ENCODE measurements at places on chromosomes 4 and X.

DNA sequence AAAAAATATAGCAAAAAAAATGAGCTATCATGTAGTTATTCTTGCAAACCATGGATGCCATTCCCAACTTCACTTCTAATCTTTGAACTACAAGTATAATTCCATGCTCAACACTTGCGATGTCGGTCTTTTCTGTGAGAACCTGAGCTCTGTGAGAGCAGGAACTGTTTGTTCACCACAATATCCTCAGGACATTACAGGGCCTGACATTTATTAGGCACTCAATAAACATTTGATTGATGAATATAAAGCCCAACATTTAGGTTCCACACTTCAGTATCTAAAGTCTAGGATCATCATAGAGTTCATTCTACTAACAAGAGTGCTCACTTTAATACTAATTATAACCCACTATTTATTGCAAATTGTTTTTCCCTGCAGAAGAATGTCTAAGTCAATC is 211.6 kb upstream of the FAM241A start:
- no peak for DNase-seq

DNA sequence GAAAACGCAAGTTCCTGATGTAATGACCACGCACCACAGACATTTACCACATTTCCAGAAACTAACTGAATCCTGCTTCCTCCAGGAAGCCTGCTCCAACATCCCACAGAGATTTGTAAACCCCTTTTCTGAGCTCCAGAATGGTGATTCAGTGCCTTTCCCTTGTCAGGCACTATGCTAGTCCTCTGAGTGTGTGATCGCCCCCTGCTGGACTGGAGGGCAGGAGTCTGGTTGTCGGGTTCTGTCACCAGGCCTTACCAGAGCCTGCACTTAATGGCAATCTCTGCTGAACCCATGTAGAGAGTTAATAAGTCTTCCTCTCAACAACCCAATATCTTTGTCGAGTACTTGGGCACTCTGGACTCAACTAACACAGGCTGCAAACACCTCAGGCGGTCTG is 14.5 kb upstream of the KDM5C start:
- no peak for DNase-seq

DNA sequence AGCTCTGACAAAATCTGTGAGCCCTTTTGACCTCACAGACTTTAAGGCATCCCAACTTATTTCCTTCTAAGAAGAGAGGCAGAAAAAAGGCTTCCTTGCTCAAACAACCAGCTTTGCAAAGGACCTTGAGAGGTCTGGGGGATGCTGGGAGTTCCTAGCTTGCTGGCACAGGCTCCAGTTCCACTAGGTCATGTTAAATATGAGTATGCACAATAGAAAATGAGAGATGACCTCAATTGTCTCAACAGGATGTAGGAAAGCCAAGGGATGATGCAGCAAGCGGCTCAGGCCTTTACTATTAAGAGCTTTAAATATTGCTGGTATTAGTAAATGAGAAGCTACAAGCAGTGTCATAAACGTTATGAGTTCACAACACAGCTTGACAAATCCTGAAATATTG is 13.3 kb upstream of the ZNF827 start:
- no peak for DNase-seq

- DNase-seq = peak; percentile 42
Observed at GRCh38 chr4:10074767-10075105, 41.9 kb downstream of the WDR1 start.

DNA sequence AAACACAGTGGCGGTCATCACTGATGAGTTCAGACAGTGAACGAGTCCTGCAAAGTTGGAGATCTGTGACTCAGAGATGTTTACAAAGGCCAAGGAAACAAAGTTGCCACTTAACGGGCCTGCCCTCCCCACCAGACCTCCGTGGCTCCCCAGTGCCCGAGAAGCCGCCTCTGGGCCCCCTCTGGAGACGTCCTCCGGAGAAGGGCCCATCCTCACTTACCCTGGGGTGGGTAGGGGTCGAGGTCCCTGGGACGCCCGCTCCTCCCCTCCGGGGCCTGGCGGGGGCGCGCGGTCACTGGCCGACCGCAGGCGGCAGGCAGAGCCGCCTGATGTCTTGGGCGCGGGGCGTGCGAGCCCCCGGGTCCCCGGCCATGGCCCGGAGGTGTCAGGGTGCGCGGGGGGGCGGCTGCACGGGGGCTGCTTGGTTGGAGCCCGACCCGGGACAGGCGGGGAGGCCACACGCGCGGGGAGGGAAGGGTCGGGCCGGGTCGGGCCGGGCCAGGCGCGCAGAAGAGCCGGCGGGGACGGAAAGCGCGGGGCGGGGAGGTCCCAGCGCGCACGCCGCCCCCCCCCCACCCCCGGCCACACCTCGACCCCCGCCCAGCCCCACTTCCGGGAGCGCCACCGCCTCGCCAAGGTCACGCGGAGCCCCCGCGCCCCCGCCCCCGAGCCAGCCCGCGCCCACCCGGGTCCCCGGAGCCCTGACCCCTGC is 529 bp downstream of the DHRSX start:
- DNase-seq = no peak

GRCh38 chr4:102472441-102473013 is 28.6 kb upstream of the NFKB1 start:
- DNase-seq = no peak

- DNase-seq = no peak
Observed at GRCh38 chr4:8597319-8597718, 4.8 kb downstream of the CPZ start.

DNA sequence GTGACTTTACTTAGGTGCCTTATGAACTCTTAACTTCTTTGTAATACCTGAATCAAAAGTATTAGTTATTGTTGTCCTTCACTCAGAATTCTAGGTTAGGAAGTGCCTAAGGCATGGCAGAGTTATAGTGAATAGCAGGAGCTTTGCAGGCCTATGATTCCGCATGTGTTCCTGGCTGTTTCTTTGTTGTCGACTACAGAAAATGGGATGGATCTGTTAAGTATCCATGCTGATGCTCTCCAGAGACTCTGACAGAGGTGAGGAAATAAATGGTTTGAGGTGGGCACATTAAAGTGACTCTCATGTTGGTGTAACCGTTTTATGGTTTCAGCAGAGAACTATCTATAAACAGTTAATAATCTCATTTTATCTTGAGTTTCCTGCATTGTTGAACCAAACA is 1601.3 kb downstream of the PCDH7 start:
- DNase-seq = no peak

GRCh38 chr4:143215873-143216272 is 31.2 kb downstream of the USP38 start:
- DNase-seq = no peak
